ENCODE measurements at places on chromosomes 13 and 19. TPM values are rescaled to one million over a fixed set of nuclear protein-coding genes. Genes with fewer than 3 reads are reported as not detected.

STOML3 gene
- total RNA-seq = not detected

KLK12 gene
- not detected for total RNA-seq

PROSER3 gene
- 9.9 TPM for total RNA-seq

ONECUT3 gene
- total RNA-seq = not detected

PSG1 gene
- 0.58 TPM for total RNA-seq

ZNF30 gene
- 2.9 TPM for total RNA-seq

FSTL3 gene
- 15.9 TPM for total RNA-seq

DIRAS1 gene
- 12.4 TPM for total RNA-seq

OR7D2 gene
- not detected for total RNA-seq

IGFL2 gene
- total RNA-seq = not detected

All from smooth muscle cell of trachea (primary cell).